NCI-H460 (cell line): ENCODE measurements at places on chromosomes 16 and 17. TPM values are rescaled to one million over a fixed set of nuclear protein-coding genes. Genes with fewer than 3 reads are reported as not detected.

CDC42EP4 gene
- total RNA-seq = 49.3 and 50.9 TPM in 2 replicates

IL21R gene
- total RNA-seq = 0.10 TPM in 1 of 2 replicates, not detected in the other

QPRT gene
- 0.42 and 1.7 TPM in 2 replicates for total RNA-seq

SRCIN1 gene
- total RNA-seq = 2.8 and 3.0 TPM in 2 replicates

KRT32 gene
- not detected in 2 replicates for total RNA-seq

SLC22A31 gene
- 0.17 TPM in 1 of 2 replicates, not detected in the other for total RNA-seq

GRAP gene
- total RNA-seq = not detected in 2 replicates

DOC2B gene
- 30.6 and 31.4 TPM in 2 replicates for total RNA-seq

NDUFB10 gene
- total RNA-seq = 206 and 240 TPM in 2 replicates

RBFOX1 gene
- total RNA-seq = not detected in 2 replicates

PDXDC1 gene
- total RNA-seq = 33.8 and 40.4 TPM in 2 replicates

OR3A3 gene
- total RNA-seq = not detected in 2 replicates

ITGA2B gene
- total RNA-seq = 7.6 and 10.2 TPM in 2 replicates
